ENCODE measurements at places on chromosomes 16 and 17.

DNA sequence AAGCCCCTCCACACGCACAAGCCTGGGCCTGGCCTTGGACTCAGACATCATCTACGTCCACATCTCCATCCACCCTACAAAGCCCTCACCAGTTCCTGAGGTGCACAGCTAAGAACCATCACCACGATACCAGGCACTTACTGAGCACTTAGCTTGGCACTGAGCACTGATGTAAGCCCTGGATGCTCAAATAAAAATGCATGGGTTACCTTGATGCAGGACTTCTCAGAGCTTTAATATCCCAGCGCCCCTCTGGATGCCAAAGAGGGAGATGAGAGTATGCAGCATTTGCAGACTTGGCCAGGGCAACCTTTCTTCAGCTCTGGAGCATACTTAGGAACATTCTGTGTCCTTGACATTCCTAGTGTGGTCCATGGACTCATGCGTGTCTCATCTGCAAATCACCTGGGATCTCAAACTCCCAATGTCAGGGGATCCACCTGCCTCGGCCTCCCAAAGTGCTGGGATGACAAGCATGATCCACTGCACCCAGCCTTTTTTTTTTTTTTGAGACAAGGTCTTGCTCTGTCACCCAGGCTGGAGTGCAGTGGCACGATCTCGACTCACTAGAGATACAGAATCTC lies 69.8 kb downstream of the RAB11FIP4 start:
- no peak for DNase-seq

GRCh38 chr17:60135151-60135950 lies 14.4 kb upstream of the CA4 start:
- DNase-seq = peak; percentile 52

- DNase-seq = no peak
These were observed 5.4 kb upstream of the NHERF1 start for GRCh38 chr17:74742978-74743545.

DNA sequence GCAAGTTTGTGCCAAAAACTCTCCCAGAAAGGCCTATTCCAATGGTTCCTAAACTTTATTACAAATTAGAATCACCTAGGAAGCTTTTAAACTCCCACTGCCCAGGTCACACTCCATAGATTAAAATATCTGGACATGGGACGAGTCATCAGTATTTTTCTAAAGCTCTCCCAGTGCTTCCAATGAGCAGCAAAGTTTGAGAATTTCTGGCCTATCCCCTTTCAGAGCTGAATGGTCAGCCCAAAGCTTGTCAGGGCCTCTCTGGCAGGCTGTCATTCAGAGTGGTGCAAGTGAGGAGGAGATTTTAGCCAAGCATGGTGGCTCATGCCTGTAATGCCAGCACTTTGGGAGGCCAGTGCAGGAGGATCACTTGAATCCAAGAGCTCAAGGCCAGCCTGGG lies 2.4 kb downstream of the BCL6B start:
- no peak for DNase-seq

DNA sequence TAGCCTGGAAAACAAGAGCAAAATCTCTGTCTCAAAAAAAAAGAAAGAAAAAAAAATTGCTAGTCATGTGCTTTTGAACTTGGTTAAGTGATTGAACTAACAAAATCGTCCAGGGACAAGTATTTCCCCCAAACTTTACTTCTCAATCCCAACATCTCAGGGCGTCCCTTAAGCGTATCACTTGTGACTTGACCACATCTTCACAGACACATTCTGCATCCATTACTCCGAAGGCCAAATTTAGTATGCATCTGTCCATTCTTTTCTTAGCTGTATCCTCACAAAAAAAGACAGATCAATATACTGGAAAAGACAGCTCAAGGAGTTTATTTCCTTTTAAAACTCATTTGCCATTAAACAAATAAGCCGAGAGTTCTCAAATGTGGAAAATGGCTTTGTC lies 5.9 kb upstream of the JPT1 start:
- DNase-seq = no peak

All from stimulated activated CD8-positive, alpha-beta memory T cell treated with anti-CD3 and anti-CD28 coated beads, Interleukin-12 subunit alpha, Interleukin-12 subunit beta, amount 100 ng/mL, for 4 hours (primary cell).